ENCODE measurements at places on chromosomes 1 and 21. TPM values are rescaled to one million over a fixed set of nuclear protein-coding genes. Genes with fewer than 3 reads are reported as not detected.

SLC1A7 gene
- total RNA-seq = not detected

CHRM3 gene
- total RNA-seq = not detected

RAB42 gene
- 8.5 TPM for total RNA-seq

SPRR1A gene
- not detected for total RNA-seq

SH2D5 gene
- 3.1 TPM for total RNA-seq

CFHR2 gene
- total RNA-seq = not detected

FAM76A gene
- 12.9 TPM for total RNA-seq

AMY2A gene
- total RNA-seq = not detected

SEMA4A gene
- total RNA-seq = 0.37 TPM

ACKR1 gene
- total RNA-seq = not detected

C2CD2 gene
- total RNA-seq = 52.6 TPM

ESPN gene
- not detected for total RNA-seq

CA6 gene
- not detected for total RNA-seq

RNASEL gene
- total RNA-seq = 7.7 TPM

S100A9 gene
- total RNA-seq = not detected

GPR25 gene
- not detected for total RNA-seq

OR4F29 gene
- 0.37 TPM for total RNA-seq

RNU5D-1 gene
- total RNA-seq = not detected

C4BPA gene
- total RNA-seq = not detected

GNAI3 gene
- 14.0 TPM for total RNA-seq

CD53 gene
- not detected for total RNA-seq

S100A7A gene
- total RNA-seq = not detected

ADAMTS1 gene
- total RNA-seq = 96.3 TPM

PPM1J gene
- total RNA-seq = 1.1 TPM

TMEM35B gene
- 20.3 TPM for total RNA-seq

CYP4X1 gene
- 0.20 TPM for total RNA-seq

CCDC27 gene
- total RNA-seq = not detected

ANGEL2 gene
- 53.8 TPM for total RNA-seq

FCRL2 gene
- not detected for total RNA-seq

LYPD8 gene
- total RNA-seq = not detected

DRAXIN gene
- under 0.01 TPM for total RNA-seq

KRTAP7-1 gene
- total RNA-seq = not detected

RAB3B gene
- 4.1 TPM for total RNA-seq

FGR gene
- total RNA-seq = not detected

LCE3D gene
- total RNA-seq = not detected

SH2D2A gene
- 0.20 TPM for total RNA-seq

TFF2 gene
- total RNA-seq = not detected

Measured in subcutaneous preadipocyte (primary cell).